ENCODE measurements at places on chromosomes 6 and 20.

DNA sequence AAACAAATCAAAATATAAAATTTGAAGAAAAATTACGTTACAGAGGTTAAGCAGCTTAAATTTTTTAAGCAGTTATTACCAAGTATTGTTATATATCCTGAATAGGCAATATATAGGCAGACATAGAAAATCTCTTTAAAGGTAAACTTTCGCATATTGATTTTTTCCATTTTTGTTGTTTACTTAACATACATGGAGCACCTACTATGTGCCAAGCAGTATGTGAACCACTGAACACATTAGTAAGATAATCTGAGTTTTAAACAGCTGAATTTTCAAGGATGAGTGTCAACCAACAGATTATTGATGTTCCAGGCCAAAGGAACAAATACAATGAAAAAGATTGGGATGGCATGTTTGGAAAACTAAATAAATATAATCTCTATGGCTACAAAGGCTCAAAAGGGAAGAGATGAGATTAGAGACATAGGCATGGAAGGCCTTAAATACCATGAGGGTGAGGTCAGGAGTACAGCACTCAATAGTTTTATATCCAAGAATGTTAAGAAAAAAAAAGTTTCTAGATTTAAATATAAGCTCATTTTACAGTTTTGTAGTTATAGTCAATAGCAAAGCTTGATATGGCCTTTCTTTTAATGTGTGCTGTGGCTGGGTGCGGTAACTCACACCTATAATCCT, 277.5 kb downstream of the PTPRK start:
- DNase-seq, result no peak

- peak; percentile 64 for DNase-seq
These were observed 12.8 kb downstream of the NFATC2 start for GRCh38 chr20:51529758-51530157.

DNA sequence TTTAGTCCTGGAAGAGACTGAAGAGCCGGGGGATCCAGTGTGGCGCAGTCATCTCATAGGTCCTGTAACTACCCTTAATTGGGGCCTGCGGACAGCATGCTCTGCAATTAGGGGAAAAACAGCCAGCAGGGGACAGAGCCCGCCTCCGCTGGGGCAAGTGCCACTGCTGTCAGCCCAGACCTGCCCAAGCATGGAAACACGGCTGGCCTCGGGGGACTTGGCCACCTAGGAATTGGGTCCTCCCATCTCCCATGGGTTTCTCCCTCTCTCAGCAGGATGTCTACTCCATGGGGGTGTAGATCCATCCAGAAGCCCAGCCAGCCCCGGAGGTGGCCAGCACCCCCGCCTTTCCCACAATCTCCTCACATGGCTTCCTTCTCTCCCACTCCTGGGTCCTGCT, 3.6 kb downstream of the GHRH start:
- no peak for DNase-seq

DNA sequence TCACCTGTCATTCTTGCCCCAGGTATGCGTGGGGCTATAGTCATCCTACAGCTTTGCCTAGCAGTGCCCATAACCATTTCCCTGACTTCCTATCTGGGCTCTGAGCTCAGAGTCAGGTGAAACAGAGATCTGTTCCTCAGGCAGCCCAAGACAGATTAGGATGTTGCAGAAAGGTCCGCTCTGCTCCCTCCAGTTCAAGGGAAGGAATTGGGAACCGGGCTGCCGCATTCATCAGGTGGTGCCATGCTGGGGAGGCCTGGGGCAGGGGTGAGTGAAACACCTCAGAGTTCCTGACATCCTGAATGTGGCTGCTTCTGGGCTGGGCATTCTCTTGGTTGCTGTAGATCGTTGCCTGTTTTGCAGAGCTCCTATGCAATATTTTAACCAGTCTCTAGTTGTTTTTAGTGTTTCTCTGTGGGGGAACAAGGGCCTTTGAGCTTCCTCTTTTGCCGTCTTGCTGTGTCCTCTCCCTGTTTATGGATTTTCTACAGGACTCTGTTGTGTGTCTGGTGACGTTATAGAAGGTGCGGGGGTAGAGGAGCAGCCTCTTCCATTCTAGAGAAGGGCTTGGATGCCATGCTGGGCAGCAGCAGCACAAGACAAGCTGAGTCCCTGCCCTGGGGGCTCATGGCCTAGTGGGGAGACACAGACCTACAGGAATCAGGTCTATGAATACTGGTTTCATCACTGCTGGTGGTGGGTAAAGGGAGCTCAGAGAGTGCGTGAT, 9.2 kb downstream of the ENTPD6 start:
- no peak for DNase-seq

DNA sequence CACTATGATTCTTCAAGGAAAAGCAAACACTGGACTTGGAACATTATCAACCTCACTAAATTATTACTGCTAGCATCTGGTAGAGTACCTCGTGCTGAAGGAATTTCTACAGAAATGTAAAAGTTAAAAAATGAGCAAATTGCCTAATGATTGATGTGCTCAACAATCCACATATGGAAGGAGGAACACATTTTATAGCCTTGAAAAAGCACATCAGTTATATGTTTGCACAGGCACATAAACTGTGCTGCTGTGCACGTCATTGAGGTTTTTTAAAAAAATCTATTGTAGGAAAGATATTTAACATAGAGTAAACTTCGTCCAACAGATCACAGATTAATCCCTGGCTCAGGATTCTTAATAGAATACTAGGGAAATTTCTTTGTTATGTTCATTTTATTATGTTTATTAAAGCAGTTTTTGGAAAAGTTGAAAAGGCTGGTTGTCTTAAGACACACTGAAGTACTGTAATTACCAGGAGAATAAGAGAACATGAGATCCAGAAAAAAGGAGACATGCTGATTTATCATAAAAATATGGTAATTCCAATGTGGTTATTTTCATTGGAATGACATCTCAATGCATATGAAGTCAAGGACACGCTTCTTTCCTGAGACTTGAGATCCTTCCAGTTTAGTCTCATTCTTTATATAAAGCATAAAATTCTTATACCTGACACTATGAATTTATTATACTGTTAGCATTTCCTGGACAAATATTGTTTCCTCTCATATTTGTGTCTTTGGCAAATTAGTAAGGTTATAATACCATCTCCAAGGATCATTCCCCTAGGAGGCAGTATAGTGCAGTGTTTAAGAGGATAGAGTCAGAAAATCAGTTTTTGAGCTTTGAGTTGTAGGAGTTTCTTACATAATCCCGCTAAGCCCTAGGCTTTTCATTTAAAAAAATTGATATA, 511.1 kb downstream of the TENT5A start:
- no peak for DNase-seq

- DNase-seq, result no peak
These were observed 59.9 kb downstream of the CNBD2 start for GRCh38 chr20:36028106-36028808.

DNA sequence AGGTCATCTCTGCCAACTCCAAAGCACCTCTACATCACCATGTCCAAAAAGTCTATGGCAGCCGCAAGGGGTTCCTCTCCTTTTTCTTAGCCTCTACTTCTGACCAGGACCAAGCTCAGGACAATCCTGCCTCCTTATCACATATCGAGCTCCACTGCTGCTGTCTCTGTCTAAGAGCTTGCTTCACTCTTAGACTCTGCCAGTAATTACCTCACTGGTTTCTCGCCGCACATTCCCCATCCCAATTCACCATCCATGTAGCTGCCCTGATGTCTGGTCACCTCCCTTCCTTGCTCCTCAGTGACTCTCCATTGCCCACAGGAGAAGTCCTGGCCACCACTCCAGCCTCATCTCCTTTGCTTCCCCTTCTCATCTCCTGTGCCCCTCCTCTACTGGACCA, 24.1 kb upstream of the PI16 start:
- DNase-seq, result no peak

DNA sequence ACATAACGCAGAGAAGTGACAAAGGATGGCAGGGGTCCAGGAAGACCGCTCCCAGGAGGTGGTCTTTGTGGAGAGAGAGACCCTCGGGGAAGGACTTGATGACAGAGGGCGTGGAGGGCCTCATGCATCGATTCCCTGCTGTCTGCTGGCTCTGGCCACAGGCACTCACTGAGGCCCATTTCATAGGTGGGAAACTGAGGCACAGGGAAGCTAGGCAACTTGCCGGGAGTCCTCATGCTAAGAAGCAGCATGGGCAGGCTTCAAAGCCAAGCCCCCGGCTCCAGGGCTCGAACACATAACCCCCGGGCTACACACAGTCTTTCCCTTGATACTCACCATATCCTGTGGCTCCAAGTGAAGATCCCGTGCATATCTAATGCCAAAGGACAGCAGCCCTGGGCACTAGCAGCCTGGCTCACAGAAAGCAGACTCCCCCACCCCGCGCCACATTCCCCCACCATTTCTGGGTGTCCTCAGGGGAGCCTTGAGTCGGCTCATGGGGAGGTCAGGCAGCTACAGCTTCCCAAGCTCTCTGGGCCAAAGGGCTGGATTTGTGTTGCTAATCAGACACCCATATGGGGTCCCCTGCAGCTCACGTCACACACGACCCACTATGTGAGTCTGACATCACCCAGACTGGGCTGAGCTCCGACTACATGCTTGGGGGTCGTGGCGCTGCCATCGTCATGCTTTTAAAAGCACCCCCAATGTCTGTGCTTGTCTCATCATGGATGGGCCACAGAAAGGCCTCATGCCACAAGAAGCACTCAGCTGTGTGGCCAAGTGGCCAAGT, 130.9 kb upstream of the PMEPA1 start:
- DNase-seq, result no peak

DNA sequence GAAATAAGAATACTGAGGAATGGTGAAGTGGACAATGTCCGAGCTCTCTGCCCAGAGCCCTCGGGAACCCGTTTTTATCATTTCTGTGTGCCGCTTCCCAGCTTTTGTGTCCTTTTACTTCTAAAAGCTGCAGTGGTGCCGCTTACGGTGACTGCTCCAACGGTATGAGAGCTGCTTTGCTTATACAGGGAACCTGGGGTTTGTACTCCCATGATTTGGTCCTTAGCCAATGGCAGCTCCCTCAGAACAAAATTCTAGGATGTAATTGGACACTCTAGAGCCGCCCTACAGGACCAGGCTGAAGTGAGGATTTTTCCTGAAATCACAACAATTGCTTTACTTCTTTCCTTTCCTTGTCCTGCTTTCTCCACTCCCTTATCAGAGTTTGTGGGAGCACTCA, 24.2 kb upstream of the PCSK2 start:
- DNase-seq, result no peak

DNA sequence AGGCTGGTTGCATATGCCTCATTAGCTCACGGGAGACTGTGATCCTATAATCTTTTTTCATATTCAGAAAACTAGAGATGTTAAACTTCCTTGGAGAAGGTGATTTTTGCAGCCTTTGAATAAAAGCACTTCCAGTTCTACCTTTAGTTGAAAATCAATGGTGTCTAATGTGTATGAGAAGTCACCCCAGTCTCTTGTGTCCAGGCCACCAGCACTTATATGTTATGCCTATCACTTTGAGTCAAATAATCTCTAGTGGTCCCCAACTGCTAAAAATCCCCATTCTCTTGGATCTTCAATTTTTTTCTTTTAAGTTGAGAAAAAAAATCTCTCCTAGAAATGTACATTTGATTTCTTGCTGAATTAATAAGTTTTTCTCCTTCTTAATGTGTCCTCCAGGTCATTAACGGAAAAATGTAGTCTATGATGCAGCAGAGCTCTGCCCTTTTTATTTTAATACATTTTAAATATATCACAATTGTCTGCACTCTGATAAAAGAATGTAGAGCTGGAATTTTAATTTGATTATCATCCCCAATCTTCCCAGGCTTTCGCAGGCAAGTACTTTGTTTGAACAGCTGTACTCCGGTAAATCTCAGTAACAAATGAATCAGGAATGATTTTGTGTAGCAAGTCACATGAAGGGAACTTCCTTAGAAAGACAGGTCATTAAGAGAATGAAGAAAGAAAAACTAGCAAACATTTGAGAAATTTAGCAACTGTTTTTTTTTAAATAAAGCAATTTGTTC, 147.0 kb downstream of the SOX4 start:
- DNase-seq, result no peak

DNA sequence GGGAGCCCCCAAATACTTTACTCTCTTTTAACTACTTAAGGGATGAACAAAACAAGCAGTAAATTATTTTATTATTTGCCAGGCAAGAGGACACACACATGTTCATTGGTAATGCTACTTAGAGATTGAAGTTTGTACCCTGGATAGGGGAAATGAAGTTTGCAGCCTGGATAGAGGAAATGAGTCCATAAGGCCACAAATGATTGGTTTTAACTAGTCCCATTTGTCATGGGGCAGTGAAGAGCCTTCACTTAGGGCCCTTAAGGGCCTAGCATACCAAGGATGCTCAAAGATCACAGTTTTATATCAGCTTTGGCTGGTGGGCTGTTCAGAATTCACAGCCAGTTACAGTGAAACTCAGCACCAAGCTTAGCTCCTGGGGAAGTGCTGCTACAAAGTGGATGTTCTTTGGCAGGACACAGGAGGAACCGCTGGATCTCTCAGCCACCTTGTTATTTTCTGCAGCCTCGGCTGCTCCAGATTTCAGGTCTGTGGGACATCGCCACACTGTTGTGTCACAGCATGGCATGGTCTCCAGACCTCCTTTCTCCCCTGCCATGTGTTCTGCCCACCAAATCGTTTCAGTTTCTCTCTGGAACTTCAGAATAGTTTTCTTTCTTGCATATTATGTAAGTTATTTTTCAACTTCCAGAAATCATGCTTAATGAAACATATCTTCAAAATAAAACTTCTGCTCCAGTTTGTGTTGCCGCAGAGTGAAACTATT, 41.8 kb downstream of the NCOA7 start:
- no peak for DNase-seq

DNA sequence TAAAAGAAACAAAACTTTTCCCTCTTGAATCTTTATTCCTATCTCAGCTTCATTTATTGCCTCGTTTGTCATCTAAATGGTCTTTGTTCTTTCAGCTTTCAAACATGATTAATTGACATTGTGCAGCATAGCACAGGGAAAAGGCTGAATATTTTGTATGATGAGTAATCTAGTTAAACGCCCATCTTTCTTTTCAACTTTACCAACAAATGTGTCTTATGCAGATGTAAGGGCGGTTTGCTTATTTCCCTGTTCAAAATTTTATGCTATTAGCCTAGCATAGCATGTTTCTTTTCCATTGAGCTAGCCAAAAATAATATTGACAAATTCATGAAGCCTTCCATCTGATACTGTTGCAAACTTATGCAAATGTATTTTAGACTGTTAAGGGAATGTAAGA, 176.4 kb upstream of the AKAP12 start:
- DNase-seq, result no peak

- DNase-seq, result no peak
These were observed 44.1 kb downstream of the NUP153 start for GRCh38 chr6:17662585-17662984.

- no peak for DNase-seq
These were observed 27.6 kb downstream of the POLR1C start for GRCh38 chr6:43544461-43544860.
